ENCODE measurements at places on chromosomes 3 and 15.

GRCh38 chr3:53109190-53109589 lies 21.0 kb downstream of the RFT1 start:
- DNase-seq: no peak

GRCh38 chr15:69756440-69756839 lies 303.8 kb downstream of the RPLP1 start:
- DNase-seq: no peak

DNA sequence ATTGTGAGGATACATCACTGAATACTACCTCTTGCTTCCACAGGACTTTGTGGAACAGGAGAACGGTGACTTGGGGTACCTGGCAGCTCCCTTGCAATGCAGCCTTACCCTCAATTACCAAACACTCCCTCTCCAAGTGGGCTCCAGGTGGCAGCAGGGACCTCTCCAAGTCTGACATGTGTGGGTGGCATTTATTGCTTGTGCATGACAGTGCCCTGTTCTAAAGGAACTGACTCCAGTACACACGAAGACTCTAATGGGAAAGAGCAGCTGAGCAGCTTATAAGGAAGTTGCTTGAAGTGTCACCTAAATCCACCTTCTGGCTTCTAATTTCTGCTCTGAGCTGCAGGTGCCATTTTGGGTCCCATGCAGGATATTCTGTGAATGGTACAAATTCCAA lies 174.1 kb upstream of the SLCO3A1 start:
- DNase-seq: no peak

- no peak for DNase-seq
Measured at GRCh38 chr15:67564021-67564967, 21.8 kb downstream of the MAP2K5 start.

DNA sequence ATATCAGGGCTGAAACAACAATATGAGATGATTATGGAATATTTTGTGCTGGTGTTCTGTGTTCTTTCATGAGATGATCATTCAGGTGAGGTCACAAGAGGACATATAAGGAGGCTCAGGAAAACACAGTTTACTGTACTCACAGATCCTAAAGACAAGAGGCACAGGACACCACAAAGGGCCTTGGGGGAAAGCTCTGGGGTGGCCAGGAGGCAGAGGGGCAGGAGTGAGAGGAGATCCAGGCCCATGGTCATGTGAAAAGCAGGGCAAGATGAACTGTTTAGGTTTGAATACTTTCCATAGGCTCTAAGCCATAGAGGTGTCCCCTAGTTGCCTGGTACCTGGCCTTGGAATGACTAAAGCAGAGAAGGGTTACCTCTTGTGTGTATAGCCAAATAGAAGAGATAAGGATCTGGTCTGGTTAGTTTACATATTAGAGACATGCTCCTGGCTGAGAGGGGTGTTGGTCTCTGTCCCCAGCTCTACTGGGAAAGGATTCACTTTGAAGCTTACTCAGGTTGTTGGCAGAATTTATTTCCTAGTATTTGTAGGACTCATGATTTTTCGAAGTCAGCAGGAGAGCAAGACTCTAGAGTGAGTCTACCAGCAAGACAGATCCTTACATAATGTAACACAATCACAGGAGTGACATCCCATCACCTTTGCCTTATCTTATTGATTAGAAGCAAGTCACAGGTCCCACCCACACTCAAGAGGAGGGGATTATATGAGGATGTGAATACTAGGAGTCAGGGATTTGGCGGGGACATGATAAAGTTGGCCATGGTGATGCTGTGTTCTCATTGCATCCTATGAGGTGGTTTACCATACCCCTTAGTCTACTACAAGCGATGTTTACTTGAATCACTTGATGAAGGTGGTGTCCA lies 11.3 kb upstream of the TM4SF1 start:
- no peak for DNase-seq

- DNase-seq: no peak
Measured at GRCh38 chr3:16329826-16330129, 64.8 kb downstream of the OXNAD1 start.

DNA sequence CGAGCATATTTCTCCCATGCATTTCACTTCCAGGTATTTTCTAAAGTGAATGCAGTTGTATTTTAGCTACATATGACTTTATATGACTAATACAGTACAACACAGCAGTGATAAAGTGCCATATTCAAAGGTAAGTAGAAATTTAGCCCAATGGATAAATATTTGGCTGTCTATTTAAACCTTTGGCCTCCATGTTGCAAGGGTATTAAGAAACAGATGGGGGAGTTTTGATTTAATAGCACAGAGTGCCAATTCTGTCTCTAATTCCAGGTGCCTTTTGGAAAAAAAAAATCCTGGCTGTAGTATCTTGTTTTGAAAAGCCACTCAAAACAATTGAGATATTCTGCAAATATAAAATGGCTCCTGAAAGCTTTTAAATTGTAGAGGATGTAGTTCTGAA lies 44.9 kb upstream of the SGO1 start:
- no peak for DNase-seq

DNA sequence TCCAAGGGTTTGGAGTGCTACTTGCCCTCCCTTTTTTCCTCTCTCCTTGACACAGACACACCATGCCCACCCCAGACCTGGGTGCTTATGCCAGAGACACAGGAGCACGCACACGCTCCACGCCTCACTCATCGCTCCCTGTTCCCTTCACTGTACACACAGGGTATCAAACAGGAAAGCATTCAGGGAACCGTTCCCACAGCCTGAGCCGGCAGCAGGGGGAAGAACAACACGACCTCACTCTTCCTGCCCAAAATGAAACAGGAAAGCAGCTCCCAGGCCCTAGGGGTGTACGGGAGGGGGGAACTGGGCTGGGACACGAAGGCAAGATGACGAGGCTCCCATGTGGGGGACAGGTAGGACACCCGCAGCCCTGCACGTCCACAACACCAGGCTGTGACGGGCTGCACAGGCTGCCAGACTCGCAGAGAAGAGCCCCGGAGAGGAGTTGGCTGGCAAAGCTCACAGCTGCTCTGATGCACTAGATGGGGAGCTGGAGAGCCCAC lies 11.2 kb downstream of the DLL4 start:
- no peak for DNase-seq

DNA sequence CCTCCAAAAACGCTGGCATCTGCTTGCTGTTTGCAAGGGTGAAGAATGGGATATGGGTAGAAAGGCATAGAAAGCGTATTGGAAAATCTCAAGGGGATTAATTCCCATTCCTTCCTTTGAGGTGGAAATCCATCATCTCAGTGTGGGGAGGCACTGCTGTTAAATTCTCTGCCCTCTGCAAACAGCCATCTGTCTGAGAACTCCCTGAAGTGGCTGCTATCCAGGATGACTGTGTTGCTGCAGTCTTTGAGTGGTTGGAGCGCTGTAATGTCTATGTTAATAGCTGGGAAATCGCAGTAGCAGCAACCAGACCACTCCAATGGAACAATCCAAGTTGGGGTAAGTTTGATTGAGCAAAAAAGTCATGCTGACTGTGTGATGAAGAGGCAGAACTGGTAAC lies 625.9 kb downstream of the NLGN1 start:
- no peak for DNase-seq

DNA sequence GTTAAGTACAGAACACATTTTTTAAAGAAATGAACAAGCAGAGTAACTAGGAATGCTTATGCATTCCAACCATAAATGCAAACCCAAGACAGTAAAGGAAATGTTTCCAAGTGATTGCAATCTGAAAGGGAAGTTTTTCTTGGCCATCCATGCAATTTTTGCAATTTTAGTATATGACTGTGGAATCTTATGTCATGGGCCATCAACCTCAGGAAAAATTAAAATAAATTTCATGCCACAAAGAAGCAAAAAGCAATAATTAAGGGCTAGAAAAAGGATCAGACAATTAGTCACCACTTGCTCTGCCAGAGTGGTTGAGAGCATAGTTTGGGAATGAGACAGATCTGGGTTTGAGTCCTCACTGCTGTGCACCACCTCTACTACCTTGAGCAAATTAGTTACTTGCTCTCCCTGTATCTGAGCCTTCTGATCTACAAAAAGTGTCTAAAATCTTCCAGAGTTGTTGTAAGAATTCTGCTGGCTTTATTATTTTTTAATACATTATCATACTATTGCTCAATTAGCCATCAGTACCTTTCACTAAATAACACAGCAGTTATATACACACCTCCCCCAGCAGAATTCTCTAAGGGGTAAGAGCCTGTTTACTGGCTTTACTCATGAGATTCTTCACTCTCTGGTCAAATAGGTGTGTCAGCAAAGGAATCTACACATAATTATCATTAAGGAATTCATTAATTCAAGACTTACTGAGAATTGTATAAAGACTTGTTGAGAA lies 49.7 kb upstream of the FBN1 start:
- no peak for DNase-seq

DNA sequence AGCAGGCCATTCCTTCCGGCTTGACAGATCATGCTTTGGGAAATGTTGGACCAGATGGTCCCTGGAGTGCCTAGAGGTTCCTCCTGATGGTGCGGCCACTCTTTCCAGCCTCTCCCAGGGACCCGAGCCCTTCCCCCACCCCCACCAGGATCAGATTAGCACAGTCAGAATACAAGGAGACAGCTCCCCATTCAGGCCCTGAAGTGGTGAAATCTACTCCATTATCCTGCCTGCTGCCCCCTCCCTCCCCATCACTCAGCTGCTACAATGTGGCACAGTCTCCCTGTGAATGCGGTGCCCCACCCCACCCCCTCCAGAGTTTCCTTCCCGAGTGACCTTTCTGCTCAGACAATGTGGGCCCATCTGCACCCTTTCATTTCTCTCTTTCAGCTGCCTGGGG lies 29.4 kb downstream of the RNU5B-1 start:
- DNase-seq: no peak

DNA sequence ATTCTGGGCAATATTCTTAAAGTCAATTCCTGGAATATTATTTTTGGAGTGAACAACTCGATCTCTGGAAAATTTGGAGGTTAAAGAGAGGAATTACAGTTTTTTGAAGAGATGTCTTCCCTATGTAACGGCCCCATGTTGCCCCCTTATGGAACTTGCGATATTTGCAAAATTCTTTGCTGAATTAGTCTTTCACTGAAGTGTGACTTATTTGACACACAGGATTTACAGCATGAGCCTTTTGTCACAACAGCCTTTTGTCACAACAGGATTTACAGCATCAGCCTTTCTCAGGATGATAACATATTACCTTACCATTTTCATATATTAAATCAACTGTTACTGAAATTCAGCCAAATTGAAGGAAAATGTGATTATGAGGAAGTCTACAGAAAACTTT lies 37.8 kb upstream of the SPTSSB start:
- no peak for DNase-seq

DNA sequence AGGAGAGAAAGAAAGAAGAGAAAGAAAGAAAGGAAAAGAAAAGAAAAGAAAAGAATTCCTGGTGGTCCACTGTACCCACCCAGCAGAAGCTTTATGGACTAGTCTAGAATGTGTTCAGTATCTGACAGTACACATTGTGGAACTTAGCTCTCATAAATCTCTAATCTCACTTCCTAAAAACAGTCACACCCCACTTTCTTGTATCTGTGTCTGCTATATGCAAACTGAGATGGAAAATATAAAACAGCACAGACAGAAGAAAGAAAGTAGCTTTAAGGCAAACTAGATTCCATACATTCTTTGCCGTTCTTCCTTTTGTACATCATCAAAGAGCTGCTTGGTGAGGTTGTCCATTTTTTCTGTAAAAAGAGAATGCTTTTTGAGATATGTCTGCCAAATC lies 41.1 kb upstream of the GNB5 start:
- DNase-seq: no peak

DNA sequence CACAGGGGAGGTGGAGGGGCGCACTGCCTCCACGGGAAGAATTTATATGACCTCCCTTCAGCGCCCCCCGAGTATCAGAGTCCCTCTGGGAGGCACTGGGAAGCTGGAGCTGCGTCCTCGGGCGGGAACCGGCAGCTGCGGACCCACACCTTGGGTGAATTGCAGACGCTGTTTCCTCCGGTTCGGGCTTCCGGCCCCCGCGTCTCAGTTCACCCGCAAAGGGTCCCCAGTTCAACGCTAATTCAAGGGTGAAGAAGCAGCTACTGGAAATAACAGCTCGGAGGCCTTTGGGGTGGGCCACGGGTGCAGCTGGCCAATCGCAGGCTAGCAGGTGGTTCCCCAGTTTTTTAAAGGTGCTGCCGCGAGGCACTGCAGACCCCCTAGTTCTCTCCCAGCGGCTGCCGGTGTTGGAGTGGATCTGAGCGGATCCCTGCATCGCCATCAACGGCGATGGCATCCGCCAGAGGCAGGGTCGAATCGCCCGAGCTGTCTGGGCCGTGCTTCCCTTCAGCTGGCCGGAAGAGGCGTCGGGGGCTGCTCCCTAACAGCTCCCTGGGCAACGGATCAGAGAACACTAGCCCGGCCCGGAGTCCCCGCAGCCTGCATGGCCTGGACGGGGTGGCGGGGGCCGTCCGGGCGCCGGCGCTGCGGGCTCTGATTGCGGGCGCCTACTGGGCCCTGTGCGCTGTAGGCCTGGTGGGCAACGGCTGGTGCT lies 19.4 kb upstream of the ADAMTS7 start:
- DNase-seq: no peak

DNA sequence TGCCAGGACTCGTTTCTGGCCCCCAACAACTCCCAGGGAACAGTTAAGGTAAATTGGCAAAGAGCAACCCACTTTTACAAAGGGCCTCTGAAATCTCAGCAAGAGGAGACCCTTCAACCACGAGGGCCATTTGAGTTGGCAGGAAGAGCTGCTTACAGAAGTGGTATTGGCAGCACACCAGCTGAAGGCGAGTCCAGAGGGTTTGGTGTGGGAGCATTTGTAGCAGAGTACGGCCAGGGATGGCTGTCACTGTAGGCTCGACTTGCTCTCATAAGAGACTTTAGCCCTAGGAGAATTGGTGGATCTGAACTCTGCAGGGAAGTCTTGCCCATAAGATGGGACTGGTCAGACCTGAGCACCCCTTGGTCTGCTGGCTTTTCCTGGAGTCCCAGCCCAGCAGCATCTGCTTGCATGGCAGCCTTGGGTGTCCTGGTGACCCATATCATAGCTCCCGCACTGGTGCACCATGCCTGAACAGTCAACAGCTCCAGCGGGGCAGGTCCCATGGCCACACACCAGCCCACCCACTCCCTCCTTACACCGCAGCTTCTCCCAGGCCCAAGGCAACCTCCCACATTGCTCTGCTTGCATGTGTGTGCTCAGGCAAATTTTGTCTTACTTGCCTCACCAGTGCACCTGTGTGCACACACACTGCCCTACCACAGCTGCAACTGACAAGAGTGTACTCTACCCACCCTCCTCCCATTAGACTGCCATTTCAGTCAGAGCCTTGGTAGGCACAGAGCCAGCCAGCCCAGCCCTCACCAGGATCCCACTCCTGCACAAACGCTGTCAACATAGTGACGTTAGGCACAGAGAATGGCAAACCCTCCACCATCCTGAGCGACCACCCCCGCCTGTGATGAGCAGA lies 861.6 kb upstream of the DPPA4 start:
- DNase-seq: no peak

DNA sequence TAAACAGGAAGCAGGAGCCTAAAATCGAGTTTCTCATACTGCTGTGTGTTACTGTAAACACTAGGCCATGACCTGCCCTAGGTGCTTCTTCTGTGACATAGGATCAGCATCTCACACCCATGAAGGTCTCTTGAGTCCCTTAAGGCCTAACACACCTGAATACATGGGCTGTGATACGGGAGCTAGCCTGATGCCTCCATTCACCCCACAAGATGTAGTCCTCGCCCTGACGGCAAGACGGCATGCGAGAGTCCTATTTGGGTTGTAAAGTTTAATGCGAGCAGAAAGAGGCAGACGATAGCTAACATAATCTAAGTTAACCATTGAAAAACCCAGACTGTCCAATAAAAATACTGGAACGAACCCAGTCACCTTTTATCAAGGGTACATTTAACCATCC lies 241.1 kb upstream of the ICE2 start:
- no peak for DNase-seq

Measured in activated naive CD8-positive, alpha-beta T cell treated with anti-CD3 and anti-CD28 coated beads, Interleukin-2, amount 50 U/mL, for 16 hours (primary cell).